CD4-positive, alpha-beta T cell treated with Interleukin-1 beta for 1 hour (primary cell): ENCODE measurements at places on chromosomes 3 and 15.

GRCh38 chr3:100069472-100069871, 44.8 kb downstream of the FILIP1L start:
- DNase-seq, result no peak

DNA sequence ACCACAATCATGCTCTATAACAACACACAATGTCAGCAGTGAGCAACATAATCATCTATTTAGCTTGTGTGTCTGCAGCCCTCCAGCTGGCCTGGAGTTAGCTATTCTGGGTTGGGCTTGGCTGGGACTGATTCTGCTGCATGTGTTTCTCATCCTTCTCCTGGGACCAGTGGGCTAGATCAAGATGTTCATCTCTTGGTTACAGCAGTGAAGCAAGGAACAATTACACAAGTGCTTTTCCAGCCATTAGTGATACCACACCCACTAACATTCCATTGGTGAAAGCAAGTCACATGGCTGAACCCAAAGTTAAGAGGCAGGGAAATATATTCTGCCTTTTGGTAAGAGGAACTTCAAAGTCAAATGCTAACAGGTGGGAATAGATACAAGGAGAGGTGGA, 14.6 kb downstream of the NUDT16 start:
- DNase-seq, result no peak

GRCh38 chr3:129686941-129687340, 80.5 kb upstream of the PLXND1 start:
- DNase-seq, result no peak

DNA sequence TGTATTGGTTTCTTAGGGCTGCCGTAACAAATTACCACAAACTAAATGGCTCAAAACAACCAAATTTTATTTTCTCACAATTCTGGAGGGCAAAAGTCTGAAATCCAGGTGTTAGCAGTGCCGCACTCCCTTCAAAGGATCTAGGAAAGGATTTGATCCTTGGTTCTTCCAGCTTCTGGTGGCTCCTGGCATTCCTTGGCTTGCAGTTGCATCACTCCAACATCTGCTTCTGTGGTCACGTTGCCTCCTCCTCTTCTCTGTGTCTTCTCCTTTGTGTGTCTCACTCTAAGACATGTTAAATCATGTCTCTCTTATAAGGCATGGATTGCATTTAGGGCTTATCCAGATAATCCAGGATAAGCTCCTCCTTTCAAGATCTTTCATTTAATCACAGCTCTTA, 262.2 kb downstream of the MEX3B start:
- no peak for DNase-seq

GRCh38 chr3:4736284-4736861, 242.9 kb upstream of the BHLHE40 start:
- DNase-seq, result no peak

DNA sequence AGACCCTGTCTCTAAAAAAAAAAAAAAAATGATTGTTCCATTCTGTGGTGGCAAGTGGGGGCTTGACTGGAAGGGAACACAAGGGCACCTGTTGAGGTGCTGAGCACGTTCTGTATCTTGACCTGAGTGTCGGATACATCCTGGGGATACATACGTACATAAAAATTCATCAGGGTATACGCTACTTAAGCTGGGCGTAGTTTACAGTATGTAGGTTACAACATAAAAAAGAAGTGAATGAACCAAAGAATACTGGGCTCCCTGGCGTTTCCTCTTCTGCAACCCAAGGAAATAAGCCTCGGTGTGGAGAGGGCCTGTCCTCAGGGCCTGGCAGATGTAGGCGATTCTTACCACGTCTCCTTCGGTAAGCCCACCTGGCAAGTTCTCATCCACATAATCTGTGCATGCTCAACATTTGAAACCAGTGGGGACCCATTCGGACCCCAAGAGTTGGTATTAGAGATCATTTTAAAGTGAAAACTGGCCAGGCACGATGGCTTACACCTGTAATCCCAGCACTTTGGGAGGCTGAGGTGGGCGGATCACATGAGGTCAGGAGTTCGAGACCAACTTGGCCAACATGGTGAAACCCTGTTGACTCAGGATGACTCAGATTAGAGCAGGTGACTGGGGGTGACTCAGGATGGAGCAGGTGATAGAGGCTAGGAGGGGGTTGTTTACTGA, 5.1 kb upstream of the MUC20 start:
- no peak for DNase-seq

GRCh38 chr3:134449277-134449676, 36.5 kb downstream of the ANAPC13 start:
- DNase-seq, result no peak

- DNase-seq, result no peak
These were observed 60.3 kb upstream of the SLCO2A1 start for GRCh38 chr3:134090031-134090430.

DNA sequence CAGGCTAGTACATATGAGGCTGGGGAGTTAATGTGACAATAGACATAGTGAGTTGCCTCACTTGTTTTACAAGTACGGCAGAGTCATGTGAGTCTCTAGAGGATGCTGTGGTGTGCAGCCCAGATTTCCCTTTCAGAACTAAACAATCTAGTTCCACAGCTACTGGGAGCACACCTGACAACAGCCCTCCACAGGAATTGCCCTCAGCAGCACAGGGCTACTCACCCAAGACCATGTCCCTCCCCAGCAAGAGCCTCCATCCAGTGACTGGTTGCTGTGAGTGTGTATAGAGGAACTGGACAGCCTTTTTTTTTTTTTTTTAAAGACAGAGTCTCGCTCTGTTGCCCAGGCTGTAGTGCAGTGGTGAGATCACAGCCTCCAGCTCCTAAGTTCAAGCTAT, 40.2 kb upstream of the UBE2E2 start:
- no peak for DNase-seq

GRCh38 chr3:155663467-155664212, 81.2 kb downstream of the PLCH1 start:
- no peak for DNase-seq

DNA sequence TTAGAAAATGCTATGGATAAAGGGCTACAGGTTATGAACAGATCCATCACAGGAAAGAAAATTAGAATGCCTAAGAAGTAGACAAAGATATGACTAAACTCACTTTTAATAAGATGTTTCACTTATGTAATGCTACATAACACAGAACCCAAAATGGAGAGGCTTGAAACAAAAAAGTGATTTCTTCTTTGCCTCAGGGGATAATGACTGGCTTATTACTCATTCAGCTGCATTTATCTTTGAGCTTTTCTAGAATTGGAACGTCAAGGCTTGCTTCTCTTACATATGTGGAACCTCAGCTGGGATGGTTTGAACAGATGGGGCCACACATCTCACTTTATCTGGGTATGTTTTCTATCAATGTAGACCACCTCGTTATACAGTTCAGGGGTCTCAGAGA, 120.6 kb upstream of the EPHA3 start:
- no peak for DNase-seq

GRCh38 chr3:49727154-49727923, 3.6 kb upstream of the GMPPB start:
- no peak for DNase-seq

- DNase-seq, result no peak
These were observed 60.5 kb upstream of the TBC1D5 start for GRCh38 chr3:17802950-17803349.

GRCh38 chr3:57066471-57066870, 6.0 kb downstream of the SPATA12 start:
- DNase-seq, result no peak

DNA sequence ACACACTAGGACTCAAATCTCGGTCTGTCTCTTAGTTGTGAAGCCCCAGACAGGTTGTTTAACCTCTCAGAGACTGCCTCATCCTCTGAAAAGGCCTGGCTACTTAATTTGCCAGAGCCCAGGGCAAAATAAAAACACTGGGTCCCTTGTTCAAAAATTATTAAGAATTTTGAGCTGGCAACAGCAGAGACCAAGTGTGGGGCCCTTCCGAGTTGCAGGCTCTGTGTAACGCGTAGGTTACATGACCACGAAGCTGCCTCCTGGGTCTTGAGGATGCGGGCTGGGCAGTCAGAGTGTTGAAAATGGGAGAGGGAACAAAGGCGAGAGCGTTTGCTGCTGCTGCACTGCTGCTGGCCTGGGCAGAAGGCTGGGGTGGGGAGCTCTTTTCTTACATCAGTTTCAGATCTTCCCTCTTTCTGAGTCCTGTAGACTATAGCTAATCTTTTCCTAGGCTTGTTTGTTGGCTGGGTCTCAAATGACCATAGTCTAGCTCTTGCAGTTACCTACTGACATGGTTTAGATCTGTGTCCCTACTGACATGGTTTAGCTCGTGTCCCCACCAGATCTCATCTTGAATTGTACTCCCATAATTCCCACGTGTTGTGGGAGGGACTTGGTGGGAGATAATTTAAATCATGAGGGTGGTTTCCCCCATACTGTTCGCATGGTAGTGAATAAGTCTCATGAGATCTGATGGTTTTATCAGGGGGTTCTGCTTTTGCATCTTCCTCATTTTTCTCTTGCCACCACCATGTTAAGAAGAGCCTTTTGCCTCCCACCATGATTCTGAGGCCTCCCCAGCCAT, 49.9 kb downstream of the CLEC3B start:
- DNase-seq, result no peak

DNA sequence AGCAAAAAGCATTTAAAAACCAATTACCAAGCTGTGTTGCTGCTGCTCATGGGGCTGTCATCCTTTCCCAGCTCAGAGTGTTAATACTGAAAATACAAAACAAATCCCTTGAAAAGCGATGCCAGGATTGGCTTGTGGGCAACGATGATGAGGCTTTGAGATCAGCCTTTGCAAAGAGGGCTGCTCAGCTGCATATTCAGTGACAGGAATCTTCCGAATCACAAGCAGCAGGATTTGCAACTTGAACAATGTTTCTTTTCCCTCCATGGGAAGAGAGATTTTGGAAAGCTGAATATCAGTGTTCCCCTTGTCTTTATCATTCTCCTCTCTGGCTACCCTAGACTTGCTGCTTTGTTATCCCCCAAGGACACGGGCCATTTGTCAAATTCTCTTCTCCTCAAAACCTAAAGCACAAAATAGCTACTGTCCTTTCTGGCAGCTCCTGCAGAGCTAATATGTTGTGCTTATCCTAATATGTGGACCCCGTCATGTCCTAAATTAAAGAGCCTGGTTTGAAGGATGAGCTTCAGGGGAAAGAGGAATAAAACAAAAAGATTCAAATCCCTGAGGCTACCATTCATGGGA, 375.8 kb downstream of the GAP43 start:
- no peak for DNase-seq

DNA sequence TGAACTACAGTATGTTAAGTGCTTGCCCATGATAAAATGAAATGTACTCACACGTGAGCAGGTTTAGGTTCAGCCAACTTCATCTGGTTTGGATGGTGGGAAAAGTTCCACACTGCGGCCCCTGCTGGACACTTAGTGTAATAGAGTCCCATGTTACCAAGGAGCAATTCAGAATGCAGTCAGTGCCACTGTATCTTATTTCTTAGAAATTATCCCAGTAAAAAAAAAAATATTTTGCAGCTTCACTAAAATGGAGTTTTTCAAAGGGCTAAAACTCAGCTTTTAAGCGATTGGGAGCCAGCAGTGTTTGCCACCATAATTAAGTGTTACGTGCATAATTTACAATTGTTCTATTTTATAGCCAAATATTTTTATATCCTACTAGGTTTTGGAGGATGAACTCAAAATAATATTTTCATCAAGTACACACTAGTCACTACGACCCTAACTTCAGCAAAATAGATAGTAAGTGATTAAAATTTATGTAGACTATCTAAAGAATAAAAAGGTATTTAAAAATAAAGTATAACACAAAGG, 371.7 kb upstream of the GBE1 start:
- DNase-seq, result peak; percentile 46

DNA sequence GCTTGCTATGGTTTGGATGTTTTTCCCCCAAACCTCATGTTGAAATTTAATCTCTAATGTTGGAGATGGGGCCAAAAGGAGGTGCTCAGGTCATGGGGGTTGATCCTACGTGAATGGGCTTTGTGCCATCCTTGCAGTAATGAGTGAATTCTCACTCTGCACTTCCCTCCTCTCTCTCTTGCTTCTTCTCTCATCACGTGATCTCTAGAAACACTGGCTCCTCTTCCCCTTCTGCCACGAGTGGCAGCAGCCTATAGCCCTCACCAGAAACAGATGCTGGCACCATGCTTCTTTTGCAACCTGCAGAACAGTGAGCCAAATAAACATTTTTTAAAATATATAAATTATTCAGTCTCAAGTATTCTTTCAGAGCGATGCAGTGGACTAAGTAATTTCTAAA, 13.3 kb upstream of the PLSCR1 start:
- DNase-seq, result no peak

- DNase-seq, result no peak
These were observed 2.0 kb downstream of the SLC22A14 start for GRCh38 chr3:38283810-38284755.

DNA sequence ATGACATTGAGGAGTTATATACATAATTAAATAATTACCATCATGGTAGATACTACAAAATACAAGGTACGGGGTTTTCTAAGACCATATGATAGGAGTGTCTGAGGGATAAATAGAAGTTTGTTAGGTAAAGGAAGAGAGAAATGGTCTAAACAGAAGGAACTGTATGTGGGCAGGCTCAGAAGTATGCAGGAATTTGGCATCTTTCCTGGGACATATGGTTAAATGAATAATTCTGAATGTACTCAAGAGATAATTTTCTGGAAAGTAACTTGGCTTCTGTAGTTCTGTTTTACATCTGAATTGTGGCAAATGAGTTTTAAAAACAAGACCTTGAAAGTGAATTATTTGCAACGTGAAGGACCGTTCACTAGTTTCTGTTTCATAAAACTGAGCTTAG, 17.5 kb downstream of the LMCD1 start:
- DNase-seq, result no peak

- DNase-seq, result no peak
These were observed 8.9 kb downstream of the MCM2 start for GRCh38 chr3:127606981-127607595.

GRCh38 chr3:9117220-9117619, 132.2 kb downstream of the SRGAP3 start:
- no peak for DNase-seq
